ENCODE measurements at places on chromosomes 4 and X. TPM values are rescaled to one million over a fixed set of nuclear protein-coding genes. Genes with fewer than 3 reads are reported as not detected.

Gene TEX11
- not detected for total RNA-seq

Gene CT45A3
- total RNA-seq: not detected

Gene CLDN22
- total RNA-seq: not detected

Gene ZFP92
- 0.31 TPM for total RNA-seq

Gene CFAP99
- total RNA-seq: not detected

Gene PCSK1N
- not detected for total RNA-seq

Gene VCX
- total RNA-seq: 0.23 TPM

Gene SMR3B
- not detected for total RNA-seq

Gene ABHD18
- 11.1 TPM for total RNA-seq

Gene AMOT
- total RNA-seq: 12.5 TPM

Gene SPACA5B
- not detected for total RNA-seq

Gene EGF
- 0.23 TPM for total RNA-seq

Gene RHOH
- 65.7 TPM for total RNA-seq

Gene BEX4
- total RNA-seq: 2.0 TPM

Gene POU4F2
- not detected for total RNA-seq

Gene C4orf36
- total RNA-seq: 2.3 TPM

Gene MAP9
- total RNA-seq: 4.9 TPM

Gene LRIT3
- total RNA-seq: not detected

Gene CXCR3
- 45.4 TPM for total RNA-seq

Measured in GM12878 (cell line).